Stimulated activated CD4-positive, alpha-beta T cell treated with anti-CD3 and anti-CD28 coated beads, Interleukin-1b, Interleukin-23, amount 100 ng/mL, for 1 hour (primary cell): ENCODE measurements at places on chromosomes 3 and 15.

DNA sequence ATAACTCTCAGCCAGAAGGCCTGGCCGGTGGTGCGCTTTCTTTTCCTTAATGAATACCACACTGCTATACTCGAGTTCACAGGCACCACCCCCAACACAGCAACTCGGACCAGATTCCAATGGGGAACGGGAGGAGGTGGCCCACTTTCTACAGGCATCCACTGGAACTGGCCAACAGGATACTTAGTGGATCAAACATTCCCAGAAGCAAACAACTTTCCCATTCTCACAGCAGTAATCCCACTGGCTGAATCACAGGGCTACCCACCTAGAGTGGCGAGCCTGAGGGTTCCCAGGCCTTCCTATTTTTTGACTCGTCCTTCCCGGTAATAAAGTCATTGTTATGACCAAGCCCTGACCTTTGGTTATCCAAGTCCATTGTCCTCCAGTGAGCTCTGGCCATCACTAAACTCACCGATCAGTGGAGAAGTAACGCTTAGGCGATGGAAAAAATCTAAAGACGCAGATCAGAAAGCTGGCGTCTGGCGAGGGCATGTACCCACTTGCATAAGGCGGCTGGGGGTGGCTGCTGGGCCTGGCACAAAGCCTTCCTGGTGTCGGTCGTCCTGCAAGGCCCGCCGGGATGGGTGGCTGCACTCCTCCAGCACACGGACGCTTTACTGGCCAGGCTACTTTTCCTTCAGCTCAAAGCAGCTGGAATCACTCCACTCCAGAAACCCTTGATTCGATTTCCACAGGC lies 1.2 kb downstream of the EOGT start:
- DNase-seq, result no peak

GRCh38 chr3:189806171-189806951 lies 175.2 kb downstream of the TP63 start:
- DNase-seq, result no peak

GRCh38 chr3:148168347-148168746 lies 529.4 kb upstream of the AGTR1 start:
- no peak for DNase-seq

GRCh38 chr15:65646486-65646885 lies 24.7 kb downstream of the SLC24A1 start:
- no peak for DNase-seq

GRCh38 chr3:72048873-72049272 lies 263.9 kb upstream of the PROK2 start:
- no peak for DNase-seq
